ENCODE measurements at places on chromosomes 2 and 18. TPM values are rescaled to one million over a fixed set of nuclear protein-coding genes. Genes with fewer than 3 reads are reported as not detected.

Gene HOXD9
- not detected for total RNA-seq

Gene RPE
- total RNA-seq = 63.7 TPM

Gene KIF5C
- 0.23 TPM for total RNA-seq

Gene SLC11A1
- total RNA-seq = 0.35 TPM

Gene AQP4
- not detected for total RNA-seq

Gene MARCO
- total RNA-seq = not detected

Gene CCL20
- total RNA-seq = not detected

Gene DBI
- 265 TPM for total RNA-seq

Gene LAMA3
- total RNA-seq = 44.4 TPM

Gene B4GALT6
- total RNA-seq = 5.3 TPM

Gene UGT1A6
- 549 TPM for total RNA-seq

Gene IL1RN
- 5.0 TPM for total RNA-seq

Gene GAL3ST2
- total RNA-seq = 3.9 TPM

Gene IL36A
- total RNA-seq = not detected

Gene TWIST2
- 5.0 TPM for total RNA-seq

Gene PLGLB2
- total RNA-seq = 1.9 TPM

Gene FABP1
- not detected for total RNA-seq

Gene SRD5A2
- not detected for total RNA-seq

Gene RAX
- total RNA-seq = not detected

Gene FAM237A
- not detected for total RNA-seq

Gene LOXL3
- total RNA-seq = 3.1 TPM

Gene AMER3
- not detected for total RNA-seq

Gene INO80B
- total RNA-seq = 34.2 TPM

Gene OSR1
- 6.9 TPM for total RNA-seq

Gene CSRNP3
- total RNA-seq = 0.41 TPM

Measured in PC-9 (cell line).